ENCODE measurements at places on chromosomes 7 and 10.

DNA sequence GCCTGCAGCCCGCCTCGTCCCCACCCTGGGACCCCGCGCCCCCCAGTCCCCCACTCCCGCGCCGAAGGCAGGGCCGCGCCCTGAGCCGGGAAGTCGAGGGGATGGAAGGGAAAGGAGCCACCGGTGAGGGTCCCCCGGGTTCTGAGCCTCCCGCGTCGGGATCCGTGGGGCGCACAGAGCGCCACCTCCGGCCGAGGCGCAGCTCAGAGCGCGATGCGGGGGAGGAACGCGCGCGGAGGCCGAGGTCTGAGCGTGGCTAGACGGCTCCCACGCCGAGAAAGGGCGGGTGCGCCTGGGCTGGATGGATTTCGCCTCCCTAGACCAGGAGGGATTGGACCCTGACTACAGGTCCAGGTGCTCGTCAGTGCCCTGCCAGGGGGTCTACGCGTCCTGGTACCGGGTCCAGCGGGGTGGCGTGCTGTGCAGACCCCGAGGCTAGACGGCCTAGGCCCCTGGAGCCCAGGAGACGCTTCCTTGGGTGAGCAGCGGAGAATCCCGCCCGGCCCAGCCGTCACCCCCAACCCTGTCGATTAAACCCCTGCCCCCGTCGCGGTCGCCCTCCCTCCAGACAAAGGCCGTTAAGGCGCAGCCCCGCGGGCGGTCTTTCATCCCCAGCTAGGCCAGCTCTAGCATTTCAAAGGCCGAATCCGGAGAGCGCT, 986 bp upstream of the PDGFA start:
- no peak for DNase-seq

DNA sequence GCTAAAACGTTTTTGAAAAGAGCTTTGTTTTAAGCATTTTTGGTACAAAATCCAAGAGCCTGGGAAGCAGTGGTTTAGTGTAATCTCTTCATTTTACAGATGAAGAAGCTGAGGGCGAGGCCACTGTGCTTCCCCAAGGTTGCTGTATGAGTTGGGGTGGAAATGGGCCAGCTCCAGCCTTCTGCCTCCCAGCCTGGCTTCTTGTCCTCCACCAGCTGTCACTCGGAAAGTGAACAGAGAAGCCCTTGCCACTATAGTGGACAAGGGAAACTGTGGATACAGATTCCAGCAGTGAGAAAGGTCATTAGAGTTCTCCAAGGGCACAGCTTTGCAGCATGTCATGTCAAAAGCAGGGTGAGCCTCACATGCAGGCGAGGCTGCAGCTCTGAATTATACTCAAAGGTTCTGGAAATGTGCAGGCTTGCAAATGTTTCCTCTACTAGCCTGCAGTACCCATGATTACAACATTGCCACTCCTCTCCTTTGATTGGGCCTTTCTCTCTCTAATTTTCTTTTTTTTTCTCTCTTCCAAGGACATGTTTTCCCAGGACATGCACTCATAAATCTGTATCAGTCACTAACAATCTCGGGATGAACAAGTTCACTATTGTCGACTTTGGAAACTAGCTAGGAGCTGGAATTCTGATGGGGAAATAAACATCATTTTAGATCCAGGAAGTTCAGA, 33.0 kb downstream of the BAMBI start:
- DNase-seq = peak; percentile 72

GRCh38 chr10:91525896-91526712, 106.8 kb downstream of the PPP1R3C start:
- no peak for DNase-seq

- peak; percentile 81 for DNase-seq
Observed at GRCh38 chr10:101065481-101066145, 3.8 kb downstream of the KAZALD1 start.

GRCh38 chr10:130864961-130865818, 446.3 kb downstream of the TCERG1L start:
- no peak for DNase-seq

Data from umbilical cord (tissue), 2 donors.